Suppressor macrophage treated with lipopolysaccharide for 4 hours (primary cell): ENCODE measurements at places on chromosomes 11 and 22.

DNA sequence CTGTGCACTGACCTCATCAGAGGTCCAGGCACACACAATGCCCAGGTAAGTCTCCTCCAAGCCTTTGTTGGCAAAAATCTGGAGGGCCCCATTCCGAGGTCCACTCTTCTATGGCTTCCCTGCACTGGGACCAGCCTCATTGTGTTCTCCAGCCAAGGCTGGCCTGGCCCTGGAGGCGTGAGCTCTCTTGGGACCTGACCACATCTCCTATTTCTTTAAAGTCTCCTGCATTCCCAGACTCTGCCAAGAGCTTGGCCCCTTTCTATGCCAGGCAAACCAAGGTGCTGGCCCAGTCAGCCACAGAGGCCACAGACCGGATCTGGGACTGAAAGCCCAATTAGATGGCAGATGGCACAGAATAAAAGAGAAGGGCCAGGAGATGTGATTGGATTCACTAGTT lies 55.1 kb downstream of the C11orf58 start:
- no peak for DNase-seq

DNA sequence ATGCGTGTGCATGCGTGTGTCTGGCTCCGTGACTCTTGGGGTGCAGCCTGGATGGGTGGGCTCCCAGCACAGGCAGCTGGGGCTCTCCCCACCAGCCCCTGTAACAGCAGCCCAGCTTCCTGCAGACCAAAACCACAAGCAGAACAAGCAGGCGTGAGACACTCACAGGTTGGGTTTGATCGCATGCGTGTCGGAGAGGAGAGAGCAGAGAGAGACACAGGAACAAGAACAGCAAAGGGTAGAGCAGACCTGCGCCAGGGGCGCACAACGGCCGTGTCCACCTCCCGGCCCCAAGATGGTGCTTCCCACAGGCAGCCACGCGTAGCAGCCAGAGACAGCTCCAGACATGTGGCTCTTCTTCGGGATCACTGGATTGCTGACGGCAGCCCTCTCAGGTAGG lies at the start of gene CD6:
CD6 (plus strand) TSS at position 161 of the 400 bp plus-strand sequence; CDS start at position 347, 186 bp downstream.
- no peak for DNase-seq

DNA sequence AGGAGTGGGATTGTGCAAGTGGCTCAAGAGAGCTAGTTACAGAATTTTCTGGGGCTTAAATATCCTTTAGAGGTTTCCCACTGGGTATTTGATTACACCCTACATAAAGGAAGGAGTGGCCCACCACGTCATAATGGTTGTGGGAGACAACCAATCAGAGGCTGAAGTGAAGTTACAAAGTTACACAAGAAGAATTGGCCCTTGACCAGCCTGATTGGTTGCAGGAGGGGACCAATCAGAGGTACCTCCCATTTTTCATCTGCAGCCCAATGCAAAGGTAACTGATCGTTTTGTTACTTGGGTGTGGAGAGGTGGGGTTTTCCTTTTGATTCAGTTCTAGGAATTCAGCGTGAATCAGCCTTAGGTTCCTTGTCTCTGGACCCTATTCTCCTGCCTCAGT lies 430.5 kb upstream of the FAT3 start:
- no peak for DNase-seq

- no peak for DNase-seq
Measured at GRCh38 chr11:60719391-60719790, 5.1 kb upstream of the MS4A18 start.

DNA sequence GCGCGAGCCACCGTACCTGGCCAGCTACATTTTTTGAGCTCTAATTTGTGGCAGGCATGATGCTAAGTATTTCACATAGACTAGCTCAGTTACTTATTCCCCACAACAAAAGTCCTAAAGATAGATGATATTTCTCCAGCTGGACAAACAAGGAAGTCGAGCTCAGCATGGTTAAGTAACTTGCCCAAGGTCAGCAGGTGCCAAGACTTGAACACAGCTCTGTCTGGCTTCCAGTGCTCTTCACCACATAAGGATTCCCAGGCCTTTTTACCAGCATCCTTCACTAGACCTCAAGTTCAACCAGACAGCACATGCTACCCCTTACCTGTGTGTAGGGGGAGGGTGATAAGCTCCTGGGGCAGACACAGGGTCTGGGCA lies 177.3 kb upstream of the NCAM1 start:
- DNase-seq, result no peak

- DNase-seq, result no peak
Measured at GRCh38 chr22:43535741-43536140, 123.9 kb downstream of the MPPED1 start.

DNA sequence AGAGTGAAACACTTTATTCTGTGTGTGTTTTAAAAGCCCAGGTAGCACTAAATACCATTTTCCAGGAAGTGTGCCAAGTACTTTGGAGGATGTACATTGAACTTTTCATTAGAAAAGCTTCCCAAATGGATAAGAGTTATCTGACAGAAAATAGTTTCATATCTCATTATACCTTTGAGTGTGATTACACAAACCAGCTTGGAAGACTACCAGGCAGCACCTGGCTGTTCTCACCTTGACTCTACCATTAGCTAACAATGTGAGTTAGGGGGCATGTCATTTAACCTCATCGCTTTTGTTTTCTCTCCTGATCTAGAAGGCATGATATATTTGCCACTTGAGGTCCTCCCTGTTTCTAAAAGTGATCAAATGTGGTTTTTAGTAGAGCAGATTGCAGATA lies 50.2 kb downstream of the GRM5 start:
- no peak for DNase-seq

GRCh38 chr11:125308246-125308645 lies 143.7 kb downstream of the PKNOX2 start:
- DNase-seq, result no peak

DNA sequence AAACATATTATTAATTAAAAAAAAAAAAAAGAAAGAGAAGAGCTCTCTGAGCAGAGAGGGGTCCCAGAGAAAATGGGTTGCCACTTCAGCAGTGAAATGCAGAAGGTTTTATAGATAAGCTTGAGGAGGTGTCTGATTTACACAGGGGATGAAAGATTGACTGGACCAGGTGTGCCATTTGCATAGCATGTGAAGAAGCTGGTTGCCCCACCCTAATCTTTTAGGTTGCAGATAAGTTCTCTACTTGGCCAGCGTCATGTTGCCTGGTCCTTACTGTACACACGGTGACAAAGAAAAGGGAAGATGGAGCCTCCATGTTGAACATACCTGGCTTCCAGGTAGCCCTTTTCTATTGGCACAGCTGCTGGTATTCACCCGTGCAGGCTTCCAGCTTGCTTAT lies 41.4 kb downstream of the MS4A2 start:
- DNase-seq, result no peak

DNA sequence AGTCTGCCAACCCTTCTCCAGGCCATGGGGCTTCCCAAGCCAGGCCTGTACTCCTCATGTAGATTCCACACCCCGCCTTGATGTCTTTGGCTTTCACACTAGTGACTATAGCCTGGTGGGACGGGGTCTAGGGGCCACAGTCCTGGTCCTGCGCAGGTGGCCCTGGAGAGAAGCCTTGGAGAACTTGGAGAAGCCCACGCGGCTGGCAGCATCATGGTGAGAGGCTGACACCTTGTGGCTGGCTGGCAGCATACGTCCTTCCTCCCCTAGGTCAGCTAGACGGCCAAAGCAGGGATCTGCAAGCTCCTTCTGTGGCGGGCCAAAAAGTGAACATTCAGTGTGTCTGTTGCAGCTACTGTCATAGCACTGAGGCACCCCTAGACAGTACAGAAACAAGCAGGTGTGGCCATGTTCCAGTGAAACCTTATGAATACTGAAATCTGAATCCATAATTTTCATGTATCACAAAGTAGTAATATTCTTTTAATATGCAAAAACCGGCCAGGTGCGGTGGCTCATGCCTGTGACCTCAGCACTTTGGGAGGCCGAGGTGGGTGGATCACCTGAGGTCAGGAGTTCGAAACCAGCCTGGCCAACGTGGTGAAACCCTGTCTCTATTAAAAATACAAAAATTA lies 42.0 kb downstream of the FAM83F start:
- peak; percentile 70 for DNase-seq

GRCh38 chr22:24427500-24428164 lies at the start of gene ADORA2A:
Gene ADORA2A (plus strand): TSS chr22:24427599. CDS start chr22:24433405, 5,806 bp downstream.
- no peak for DNase-seq

DNA sequence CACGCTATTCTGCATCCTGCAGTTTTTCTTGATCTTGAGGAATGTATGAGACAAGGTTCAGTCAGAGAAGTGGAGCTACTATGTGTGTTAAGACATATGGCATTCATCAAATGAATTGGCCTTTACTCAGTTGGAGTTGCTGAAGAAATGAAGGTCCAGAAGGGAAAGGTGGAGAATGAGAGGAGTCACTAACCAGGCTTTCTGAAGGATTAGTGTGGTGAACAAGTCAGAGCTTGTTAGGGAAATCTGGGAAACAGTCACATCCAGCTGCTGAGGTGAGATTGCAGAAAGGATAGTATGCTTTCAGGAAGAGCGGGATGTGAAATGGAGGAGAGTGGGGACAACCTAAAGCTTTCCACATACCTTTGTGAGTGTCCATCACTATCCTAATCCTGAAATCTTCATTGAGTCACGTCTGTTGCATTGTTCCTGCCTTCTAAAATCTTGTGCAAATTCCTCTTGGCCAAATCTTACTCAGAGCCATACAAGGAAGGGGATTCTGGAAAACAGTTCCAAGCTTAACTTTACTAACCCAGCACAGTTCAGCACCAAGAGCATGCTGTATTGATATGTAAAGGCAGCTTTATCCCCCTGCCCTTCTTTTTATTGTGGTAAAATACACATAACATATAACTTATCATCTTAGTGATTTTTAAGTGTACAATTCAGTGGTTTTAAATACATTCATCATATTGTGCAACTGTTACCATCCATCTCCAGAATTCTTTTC lies 11.4 kb upstream of the PITPNB start:
- DNase-seq, result no peak

GRCh38 chr22:20429254-20430100 lies 8.1 kb downstream of the SCARF2 start:
- peak; percentile 89 for DNase-seq

DNA sequence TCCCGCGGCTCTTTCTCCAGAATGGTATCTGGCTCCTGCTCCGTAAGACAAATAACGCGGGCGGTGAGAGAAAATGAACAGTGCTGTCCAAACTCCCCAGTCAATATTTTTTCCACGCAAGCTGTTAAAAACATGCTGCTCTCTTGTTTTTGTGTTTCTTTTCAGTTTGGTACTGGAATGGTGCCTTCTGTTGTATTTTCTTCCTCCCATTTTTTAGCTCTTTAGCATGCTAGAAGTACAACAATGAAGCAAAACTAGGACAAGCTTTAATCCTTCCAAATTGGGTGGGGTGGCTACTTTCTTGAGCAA lies 599 bp upstream of the PPP2R1B start:
- no peak for DNase-seq

DNA sequence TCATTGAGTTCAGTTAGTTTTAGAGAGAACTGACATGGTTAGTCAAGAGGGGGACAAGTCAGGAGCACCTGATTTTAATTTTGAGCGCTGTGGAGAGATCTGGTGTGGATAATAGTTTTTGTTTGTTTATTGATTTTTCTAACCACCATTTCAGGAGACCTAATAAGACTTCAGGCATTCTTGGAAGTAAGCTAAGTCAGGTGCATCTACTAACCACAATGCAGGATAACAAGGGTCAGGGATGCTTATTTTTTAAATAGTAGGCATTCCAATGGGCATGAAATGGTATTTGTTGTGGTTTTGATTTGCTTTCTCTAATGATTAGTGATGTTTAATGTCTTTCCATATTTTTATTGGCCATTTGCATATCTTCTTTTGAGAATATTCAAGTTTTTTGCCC lies 212.1 kb downstream of the NAV2 start:
- DNase-seq, result no peak

DNA sequence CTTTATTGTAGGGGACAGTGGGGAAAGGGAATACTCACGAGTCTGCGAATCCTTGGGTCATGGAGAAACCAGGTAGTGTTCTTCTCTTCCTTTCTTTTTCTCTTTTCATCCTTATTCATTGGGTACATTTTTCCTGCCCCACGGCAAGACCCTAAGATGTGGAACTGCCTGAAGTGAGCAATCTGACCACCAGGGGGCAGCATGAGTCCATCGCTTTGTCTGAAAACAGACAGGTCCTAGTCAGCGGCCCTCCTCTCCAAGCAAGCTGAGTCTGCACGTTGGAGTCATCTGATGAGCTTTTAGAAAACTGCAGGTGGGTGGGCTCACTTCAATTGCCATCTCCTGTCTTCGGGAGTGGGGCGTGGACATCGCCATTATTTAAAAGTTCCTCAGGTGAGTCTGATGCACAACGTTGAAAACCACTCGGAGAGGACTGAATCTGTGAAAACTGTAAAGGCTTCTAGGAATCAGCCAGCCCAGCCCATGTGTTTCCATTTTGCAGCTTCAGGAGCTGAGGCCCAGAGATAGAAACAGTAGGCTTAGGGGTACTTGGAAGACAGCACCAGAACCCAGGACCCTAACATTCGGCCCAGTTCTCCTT lies 34.0 kb upstream of the FBXO3 start:
- DNase-seq, result peak; percentile 91

- DNase-seq, result no peak
Measured at GRCh38 chr11:45852018-45852711, 4.9 kb downstream of the CRY2 start.
